ENCODE measurements at places on chromosomes 2 and 18.
A peak's percentile ranks its signal among the peaks of the same experiment; 100 is the strongest.

- no peak for DNase-seq
Observed at GRCh38 chr2:159982270-159982669, 80.1 kb downstream of the PLA2R1 start.

DNA sequence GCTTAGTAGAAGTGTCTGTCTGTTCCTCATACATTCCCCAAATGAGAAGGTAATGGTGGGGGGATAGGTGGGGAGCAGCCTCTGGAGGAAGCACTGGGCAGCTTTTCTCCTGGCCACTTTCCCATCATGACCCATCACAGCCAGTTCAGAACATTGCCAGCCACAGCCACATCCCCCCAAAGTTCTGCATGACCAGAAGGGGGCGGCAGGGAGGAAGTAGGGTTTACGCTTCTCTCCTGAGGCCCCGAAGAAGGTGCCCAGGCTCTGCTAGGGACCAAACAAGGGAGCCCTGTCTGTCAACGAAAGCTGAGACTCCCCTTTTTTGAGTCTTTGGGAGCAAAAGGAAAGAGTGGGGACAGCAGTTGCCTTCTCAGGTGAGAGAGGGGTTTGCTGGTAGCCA is 7.7 kb downstream of the IGFBP5 start:
- DNase-seq: no peak

DNA sequence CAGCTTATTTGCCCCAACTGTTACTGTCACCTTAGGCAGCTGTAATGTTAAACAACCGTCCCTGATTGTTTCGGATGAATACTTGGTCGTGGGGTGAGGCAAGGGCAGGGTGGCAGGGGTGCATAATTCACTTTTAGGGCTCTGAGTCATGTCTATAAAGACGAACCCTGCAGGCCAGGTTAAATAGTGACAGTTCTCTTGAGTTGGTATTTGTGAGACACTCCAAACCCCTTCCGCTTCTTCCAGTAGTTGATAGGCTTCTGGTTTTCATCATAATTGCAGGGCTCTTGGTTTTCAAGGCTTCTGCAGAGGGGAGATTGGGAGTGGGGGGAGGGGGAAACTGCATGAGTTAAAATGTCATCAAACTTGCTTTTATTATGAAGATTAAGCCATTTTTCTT is 97.2 kb upstream of the TSPYL6 start:
- DNase-seq: no peak

DNA sequence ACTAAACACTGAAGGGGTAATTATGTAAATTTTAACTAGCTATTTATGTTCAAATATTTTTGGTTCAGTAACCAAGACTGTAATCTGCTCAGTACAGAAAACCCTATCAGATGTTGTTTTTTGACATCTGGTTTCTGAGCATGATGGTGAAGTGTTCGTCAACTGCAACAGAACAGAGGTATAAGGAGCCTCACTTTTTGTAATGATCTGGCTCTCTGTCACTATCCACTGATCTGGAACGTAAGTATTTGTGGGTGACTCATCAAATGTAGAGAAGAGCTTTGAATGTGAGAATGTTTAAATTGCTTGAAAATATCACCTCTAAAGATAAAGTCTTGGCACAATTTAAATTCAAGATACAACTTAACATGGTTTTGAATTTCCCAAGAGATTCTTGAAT is 213.6 kb upstream of the FAM98A start:
- DNase-seq: no peak

GRCh38 chr2:7709907-7710306 is 792.7 kb downstream of the RNF144A start:
- DNase-seq: no peak

- DNase-seq: no peak
Observed at GRCh38 chr2:237786936-237787335, 11.6 kb upstream of the RBM44 start.

DNA sequence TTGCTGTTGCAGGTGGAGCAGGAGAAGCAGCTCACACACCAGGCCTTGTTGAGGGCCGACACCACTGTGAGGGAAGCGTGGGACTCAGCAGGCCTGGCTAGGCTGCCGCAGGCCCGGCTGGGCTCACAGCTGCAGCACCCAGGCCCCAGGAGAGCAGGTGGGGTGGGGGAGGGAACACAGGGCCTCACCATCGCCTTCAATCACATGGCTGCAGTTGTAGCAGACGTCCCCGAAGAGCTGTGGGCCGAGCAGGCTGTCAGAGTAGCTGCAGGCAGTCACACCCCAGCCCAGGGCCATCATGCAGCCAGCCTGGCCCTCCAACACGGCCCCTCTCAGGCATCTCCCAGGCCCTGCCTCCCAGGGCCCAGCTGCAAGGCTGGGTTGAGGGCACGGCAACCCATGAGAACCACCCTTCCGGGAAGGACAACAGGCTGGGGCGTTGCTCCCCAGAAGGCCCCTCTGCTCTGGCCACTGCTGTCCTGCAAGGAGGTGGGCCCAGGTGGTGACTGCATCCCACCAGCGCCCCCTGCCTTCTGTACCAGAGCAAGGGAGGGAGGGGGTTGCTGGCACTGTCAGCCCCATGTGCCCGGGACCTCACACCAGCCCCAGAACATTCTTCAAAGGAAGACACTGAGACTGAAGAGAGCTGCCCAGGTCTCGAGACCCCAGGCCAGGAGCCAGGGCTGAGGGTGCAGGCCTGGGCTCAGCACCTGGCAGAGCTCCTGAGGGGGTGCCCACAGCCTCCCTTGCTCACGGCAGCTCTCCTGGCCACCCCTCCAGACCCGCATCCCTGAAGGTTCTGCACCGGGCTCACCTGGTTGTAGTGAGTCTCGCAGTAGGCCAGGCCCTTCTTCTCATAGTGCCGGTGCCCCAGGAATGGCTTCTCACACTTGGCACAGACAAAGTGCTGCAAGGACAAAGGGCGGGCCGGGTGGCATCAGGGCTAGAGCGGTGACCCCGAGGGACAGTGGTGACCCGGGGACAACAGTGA is 5.6 kb upstream of the GPR17 start:
- peak; percentile 34 for DNase-seq

DNA sequence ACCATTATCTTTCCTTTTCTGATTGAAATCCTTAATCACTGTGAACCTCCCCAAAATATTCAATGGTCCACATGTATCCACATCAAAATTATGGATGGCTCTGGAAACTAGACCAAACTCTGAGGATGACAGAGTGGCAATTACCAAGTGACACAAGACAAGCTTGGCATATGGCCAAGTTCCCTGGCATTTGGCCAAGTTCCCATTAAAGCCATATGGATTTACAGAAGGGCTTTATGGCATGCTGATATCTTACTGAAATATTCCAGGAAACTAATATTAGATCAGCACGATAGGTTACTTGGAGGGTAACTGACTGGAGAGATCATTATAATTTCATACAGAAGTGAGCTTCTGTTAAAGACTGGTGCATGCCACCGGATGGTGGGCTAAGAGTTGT is 21.9 kb upstream of the CERS6 start:
- no peak for DNase-seq

GRCh38 chr2:68920481-68921170 is 32.1 kb downstream of the GKN2 start:
- DNase-seq: no peak

DNA sequence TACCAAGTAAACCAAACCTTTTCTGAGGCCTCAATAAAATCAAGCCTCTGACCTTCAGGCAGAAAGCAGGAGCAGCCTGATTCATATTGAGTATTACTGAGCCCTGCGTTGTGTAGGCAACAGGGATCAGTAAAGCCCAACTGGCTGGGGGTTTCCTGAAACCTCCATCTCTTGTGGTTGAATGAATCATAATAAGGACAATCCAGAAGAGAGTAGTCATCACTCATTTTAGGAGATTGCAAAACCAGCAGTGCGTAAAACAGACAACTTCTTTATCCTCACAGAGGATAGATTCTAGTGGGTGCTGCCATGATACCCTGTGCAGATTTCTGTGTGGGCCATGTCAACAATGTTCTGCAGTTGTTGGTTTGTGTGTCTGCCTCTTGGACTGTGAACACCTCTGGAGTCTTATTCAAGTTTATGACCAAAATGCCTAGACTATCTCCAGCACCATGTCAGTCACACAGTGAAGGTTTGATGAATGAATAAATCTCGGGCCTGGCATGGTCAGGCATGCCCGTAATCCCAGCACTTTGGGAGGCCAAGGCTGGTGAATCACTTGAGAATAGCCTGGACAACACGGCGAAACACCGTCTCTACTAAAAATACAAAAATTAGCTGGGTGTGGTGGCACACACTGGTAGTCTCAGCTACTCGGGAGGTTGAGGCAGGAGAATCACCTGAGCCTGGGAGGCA is 51.8 kb upstream of the RAB27B start:
- DNase-seq: no peak

DNA sequence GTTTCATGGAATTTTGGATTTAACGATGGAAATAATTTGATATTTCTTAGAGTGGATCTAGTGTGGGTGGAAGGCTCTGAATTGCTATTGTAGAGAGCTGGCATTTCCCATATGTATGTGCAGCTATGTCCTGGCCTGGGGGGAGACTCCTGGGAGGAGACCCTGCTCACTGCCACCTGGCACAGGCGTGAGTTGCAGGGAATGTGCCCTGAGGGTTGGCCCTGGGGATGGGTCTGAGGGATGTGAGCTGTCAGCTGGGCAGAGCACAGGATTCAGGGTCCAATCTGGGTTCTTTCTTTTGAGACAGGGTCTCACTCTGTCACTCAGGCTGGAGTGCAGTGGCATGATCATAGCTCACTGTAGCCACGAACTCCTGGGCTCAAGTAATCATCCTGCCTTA is 120.2 kb downstream of the CLIP4 start:
- no peak for DNase-seq

DNA sequence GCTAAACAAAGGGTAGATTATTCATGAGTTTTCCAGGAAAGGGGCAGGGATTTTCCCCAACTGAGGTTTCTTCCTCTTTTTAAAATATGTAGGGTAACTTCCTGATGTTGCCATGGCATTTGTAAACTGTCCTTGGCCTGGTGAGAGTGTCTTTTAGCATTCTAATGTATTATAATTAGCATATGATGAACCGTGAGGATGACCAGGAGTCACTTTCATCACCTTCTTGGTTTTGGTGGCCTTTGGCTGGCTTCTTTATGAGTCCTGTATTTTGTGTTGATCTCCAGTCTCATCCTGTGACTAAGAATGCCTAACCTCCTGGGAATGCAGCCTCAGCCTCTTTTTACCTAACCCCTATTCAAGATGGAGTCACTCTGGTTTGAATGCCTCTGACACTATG is 391.0 kb upstream of the LINC00305 start:
- no peak for DNase-seq

GRCh38 chr2:145495590-145495989 is 975.7 kb upstream of the ZEB2 start:
- no peak for DNase-seq

DNA sequence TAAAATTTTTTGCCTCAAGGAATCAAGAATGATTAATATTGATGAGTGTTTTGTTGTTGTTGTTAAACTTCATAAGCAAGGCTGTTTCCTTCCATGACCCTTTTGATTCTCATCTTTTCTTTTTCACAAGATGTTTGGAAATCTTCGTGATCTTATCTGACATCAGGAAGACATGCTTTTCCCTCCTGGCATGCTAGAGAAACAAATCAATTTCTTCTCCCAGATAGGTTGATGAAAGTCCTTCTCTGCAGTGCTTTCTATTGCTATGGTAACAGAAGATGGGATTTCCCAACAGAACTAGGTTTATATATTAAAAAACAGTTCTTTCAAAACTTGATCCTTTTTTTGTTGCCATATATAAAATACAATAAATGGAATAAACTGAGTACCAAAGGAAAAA is 85.2 kb downstream of the EML6 start:
- no peak for DNase-seq

DNA sequence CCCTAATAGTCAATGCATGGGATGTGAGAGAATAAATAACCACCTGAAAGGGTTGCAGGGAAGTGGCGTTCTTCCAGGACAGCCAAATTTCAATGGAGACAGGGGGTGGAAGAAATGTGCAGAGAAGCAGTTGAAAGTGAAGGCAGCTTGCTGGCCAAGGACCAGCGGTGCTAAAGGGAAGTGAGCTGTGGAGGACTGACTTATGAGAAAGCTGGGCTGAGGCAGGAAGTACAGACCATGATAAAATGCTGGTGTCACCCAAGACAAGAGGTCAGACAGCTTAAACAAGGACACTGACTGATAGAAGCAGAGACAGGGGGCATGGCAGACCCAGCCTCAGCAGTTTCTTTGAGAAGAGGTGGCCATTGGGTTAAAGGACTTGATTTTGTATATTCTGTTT is 106.7 kb downstream of the DTNB start:
- no peak for DNase-seq

DNA sequence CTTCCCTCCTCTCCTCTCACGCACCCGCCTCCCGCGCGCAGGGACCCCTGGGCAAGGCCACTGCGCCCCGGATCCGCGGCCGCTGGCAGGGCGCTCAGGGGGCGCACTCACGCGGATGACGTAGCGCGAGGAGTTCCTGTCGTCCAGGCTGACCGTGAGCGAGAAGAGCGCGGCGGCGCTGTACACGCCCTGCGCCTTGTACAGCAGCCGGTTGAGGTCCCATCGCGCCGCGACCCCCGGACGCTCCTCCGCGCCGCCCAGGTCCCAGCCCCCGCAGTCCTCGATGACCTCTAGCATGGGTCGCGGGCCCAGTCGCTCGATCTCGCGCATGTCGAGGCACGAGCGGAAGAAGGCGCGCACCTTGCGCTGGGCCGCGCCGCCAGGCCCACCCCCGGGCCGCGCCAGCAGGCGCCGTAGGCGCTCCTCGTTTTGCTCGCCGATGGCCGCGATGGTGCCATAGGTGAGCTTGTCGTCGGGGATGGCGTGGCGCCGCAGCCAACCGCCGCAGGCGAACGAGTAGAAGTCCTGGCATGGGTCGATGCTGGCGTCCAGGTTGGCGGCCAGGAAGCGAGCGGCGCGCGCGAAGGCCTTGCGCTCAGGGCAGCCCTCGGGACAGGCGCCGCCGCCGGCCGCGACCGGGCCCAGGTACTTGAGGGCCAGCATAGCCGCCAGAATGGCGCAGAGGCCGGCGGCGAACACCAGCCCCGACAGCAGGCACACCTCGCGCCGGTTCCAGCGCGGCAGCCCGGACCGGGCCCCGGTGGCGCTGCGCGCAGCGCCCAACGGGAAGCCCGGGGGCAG is 1.7 kb downstream of the ECEL1 start:
- no peak for DNase-seq

DNA sequence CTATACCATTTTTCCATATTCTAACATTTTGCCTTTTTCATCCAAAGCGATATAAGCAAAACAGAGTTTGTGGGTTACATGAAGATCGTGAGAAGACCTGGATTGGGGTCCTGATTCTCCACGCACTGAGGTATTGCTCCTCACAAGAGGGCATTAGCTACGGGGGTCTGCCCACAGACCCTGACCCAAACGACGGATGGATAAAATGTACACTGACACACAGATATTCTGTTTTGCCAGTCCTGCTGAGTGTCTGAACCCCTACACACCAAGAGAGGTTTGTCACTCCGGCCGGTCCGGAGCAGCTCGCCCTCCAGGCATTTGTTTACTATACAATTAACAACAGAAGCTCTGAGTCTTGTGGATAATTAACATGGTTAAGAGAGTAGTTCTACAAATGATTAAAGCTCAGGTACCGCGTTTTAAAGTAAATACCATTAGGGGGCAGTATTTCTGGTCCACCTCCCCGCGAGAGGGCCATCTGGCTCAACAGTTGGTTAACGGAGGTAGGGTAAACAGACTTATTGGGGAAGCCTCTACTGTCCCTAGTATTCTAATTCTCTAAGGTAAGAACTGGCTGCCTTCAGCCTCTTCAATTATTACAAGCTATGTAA is 28.4 kb downstream of the SCYGR8 start:
- no peak for DNase-seq
